Thymus (tissue), 14 donors: ENCODE measurements at places on chromosomes 7 and 10. TPM values are rescaled to one million over a fixed set of nuclear protein-coding genes. Genes with fewer than 3 reads are reported as not detected.

GRCh38 chr7:128178611-128179010 is 62.5 kb upstream of the LEP start:
- no peak overlapping the region for H3K27ac ChIP-seq
- H3K27me3 ChIP-seq: peaks cover 2% of the 10 kb centered on the region
- DNase-seq: no peak
- no peaks in the 10 kb centered on the region for H3K36me3 ChIP-seq
- no peaks in the 10 kb centered on the region for H3K4me1 ChIP-seq

The CADPS2 gene
- 7.4 TPM for total RNA-seq

The ANKRD61 gene
- total RNA-seq: 0.05 TPM

DNA sequence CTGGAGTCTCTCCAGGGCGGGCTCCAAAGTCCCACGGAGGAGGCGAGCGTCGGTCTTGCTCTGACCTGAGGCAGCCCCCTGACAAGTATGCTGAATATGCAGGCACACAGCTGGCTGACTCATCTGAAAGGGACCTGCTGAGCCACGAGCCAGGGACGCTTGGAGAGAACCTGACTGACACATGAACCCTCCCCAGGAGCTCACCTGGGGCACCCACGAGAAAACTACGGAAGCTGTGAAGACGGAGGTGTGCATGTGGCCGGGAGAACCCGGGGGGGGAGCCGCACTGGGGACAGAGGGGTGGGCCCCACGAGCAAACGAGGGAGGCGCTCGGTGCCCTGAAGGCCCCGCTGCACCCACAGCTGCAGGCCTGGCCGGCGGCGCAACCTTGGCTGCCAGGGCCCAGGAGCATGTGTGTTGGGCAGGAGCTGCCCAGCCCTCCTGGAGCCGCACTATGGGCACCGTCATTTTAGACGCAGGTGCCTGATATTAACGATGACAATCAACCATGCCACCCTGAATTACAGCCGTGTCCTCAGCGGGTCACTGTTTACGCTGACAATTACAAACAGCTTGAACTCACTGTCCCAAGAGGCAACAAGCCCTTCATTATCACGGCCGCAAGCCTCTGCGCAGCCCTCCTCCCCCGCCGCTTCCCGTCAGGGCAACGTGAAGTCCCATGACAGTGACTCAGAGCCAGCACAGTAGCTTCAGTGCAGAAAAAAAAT is 64.7 kb downstream of the DIP2C start:
- H3K27ac ChIP-seq: no peak overlapping the region
- DNase-seq: no peak
- H3K4me1 ChIP-seq: peaks cover 7% of the 10 kb centered on the region
- no peaks in the 10 kb centered on the region for H3K36me3 ChIP-seq

GRCh38 chr7:132956556-132956955 is 125.3 kb downstream of the CHCHD3 start:
- H3K36me3 ChIP-seq: peaks cover 5% of the 10 kb centered on the region
- H3K4me1 ChIP-seq: no peaks in the 10 kb centered on the region
- H3K4me3 ChIP-seq: no peak overlapping the region
- H3K27ac ChIP-seq: no peak overlapping the region
- no peak for DNase-seq

The LRIT1 gene
- not detected for total RNA-seq

DNA sequence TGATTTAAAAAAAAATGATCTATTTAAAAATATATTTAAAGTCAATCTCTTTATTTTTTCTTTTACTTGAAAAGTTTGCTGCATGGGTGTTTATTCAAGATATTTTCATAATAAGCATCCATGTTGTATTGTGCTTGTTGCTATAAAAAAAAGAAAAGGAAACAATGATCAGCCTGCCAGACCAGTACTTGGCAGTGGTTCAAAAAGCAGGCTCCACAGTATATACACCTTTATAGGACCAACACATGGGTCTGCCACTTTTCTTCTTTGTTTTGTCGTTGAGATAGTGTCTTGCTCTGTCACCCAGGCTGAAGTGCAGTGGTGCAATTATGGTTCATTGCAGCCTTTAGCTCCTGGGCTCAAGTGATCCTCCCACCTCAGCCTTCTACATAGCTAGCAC is 228.0 kb downstream of the TWIST1 start:
- H3K36me3 ChIP-seq: no peaks in the 10 kb centered on the region
- H3K27ac ChIP-seq: no peak overlapping the region
- no peaks in the 10 kb centered on the region for H3K4me1 ChIP-seq

GRCh38 chr7:11604505-11604904 is 227.5 kb downstream of the THSD7A start:
- no peak for DNase-seq
- no peaks in the 10 kb centered on the region for H3K36me3 ChIP-seq
- no peaks in the 10 kb centered on the region for H3K4me1 ChIP-seq
- H3K27ac ChIP-seq: no peak overlapping the region
- no peak overlapping the region for H3K4me3 ChIP-seq
